CD4-positive, CD25-positive, alpha-beta regulatory T cell (primary cell): ENCODE measurements at places on chromosomes 3 and 15.

DNA sequence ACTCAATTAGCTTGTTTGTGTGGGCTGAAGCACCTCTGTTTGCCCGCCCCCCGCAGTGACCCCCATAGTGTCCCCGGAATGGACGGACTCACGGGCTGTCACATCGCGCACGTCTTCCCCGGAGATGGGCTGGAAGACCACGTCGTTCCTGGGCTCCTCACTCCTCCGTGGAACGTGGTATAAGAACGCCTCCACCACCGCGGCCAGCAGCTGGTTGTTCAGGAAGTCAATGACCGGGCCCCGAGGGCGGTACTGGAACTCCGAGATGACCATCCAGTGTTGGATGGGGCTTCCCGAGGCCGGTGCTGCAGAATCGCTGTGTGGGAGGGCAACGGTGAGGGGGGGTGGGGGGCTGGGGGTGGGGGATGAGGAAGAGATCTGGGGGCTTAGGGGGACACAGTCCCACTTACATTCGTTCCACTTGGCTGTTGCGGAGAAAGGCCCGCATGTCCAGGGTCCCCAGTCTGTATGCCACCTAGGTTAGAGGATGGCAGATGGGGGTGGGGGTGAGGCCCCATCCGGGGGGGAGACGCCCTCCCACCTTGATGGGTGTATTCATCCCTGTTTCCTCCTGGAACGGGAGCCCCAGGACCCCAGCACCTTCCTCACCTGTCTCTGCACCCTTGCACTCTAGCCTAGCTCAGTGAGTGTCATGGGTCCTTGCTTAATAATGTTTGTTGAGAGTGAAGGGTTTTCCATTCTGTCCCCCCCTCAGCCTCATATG lies 30.2 kb downstream of the MUC20 start:
- DNase-seq, result no peak

DNA sequence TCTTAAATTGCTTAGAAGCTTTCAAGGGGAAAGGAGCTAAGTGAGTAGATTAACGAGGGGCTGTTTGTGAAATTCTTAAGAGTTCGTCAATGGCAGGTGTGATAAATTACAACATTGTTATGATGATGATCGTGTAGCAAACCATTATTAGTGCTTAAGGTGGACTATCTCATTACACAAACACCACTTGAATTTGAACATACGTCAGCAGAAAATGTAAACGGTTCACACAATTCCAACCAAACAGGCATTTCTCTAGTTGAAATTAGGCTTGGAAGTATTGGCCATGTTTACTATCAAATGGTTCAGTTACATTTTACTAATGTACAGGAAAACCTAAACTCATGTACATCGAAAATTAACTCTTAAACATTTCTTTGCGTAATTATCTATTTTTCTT lies 102.8 kb downstream of the PYDC2 start:
- no peak for DNase-seq

DNA sequence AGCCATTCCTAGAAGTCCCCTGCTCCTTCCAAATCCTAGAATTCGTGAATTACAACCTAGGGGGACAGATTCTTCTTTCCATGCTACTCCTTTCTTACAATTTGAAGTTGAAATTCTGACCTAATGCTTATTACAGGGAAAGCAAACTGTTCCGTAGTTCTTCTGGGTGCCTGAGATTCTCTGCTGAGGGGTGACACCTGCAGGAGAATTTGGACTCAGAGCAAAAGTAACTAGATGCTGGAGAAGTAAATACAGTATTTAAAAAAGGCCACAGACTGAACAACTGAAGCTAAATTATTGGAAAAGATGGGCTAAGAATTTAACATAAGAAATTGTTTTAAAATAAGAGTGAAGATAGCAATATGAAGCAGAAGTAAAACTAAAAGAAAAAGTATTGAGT lies 37.9 kb downstream of the ACAD9 start:
- DNase-seq, result peak; percentile 6

GRCh38 chr15:46956881-46957280 lies 760.4 kb upstream of the SEMA6D start:
- no peak for DNase-seq

GRCh38 chr15:52011711-52012144 lies 7.3 kb upstream of the MAPK6 start:
- no peak for DNase-seq

- no peak for DNase-seq
Observed at GRCh38 chr3:152209060-152209459, 59.7 kb upstream of the MBNL1 start.

DNA sequence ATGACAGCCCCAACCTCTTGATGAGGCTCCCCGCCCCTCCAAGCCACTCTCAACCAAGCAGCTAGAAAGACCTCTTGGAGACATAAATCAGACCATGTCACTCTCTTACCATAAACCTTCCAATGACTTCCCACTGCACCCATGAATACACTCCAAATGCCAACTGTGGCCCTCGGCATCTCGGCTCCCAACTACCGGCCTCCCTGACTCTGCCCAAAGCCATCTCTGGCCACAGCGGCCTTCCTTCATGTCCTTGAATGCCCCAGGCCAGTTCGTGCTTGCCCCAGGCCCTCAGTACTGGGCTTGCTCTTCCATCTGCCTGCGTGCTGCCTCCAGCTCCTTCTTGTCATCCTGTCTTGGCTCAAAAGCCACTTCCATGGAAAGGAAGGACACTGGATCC lies 32.0 kb downstream of the HCN4 start:
- no peak for DNase-seq
